ENCODE measurements at places on chromosomes 6 and 20. TPM values are rescaled to one million over a fixed set of nuclear protein-coding genes. Genes with fewer than 3 reads are reported as not detected.

SLC17A3 gene
- 0.27 TPM for total RNA-seq

DNA sequence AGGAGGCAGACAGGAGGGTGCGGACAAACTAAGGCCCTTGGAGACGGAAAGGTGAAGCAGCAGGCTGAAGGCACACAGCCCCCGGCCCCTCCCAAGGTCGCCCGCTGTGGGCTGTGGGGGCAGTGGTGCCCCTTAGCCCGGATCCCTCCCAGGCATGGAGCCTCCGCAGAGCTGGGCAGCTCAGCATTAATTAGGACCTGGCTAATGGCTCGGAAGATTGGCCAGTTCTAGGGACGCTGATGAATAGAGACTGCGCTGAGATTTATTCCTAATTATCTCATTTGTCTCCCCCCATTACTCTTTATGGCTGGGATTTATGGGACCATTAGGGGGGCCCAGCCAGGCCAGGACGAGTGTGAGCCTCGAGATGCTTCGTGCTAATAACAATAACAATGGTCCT is 20.4 kb downstream of the MDFI start:
- DNase-seq, result no peak

- no peak for DNase-seq
These were observed 191.1 kb downstream of the SAMD5 start for GRCh38 chr6:147699637-147700036.

DNA sequence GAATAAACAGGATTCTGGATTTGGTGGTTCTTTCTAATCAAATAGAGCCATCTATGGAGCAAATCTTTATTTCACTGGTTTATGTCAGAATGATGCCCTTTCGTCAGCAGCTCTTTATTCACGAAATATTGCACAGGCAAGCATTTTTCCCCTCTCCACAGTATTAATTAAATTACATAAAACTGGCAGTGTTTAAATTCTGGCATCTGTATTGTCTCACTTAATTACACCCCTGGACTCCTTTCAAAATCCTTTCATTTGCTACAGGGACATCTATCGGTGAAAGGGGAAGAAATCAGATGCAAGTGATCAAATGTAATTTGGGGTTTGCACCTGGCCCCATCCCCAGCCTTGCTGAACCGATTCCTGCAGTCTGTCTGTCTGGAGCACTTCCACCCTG is 801.9 kb downstream of the QKI start:
- no peak for DNase-seq

GRCh38 chr6:165109011-165109410 is 200.4 kb downstream of the C6orf118 start:
- no peak for DNase-seq

GRCh38 chr20:32231847-32232246 is 24.2 kb downstream of the POFUT1 start:
- no peak for DNase-seq

- DNase-seq, result no peak
These were observed 55.2 kb downstream of the TIAM2 start for GRCh38 chr6:155050311-155050710.

DNA sequence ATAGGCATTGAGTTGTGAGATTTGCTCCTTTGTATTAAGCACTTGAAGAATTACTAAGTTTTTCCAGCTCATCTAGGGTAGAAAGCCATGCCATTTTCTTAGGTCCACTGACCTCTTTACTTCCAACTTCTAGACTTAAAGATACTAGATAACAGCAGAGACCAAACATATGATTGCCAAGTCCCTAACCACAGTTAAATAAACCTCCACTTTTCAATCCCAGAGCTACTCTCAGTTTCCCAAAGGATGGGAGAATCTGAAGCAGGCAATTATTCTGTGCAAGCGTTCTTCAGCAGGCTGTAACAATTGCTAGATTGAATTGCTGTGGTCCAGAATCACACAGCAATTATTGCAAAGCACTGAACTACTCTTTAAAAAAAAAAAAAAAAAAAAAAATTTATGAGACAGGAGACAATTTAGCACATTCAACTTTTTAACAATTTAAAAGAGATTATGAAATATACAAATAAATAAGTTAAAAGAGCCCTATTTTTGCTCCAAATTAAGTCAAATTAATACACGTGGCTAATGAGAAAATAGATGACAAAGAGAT is 104.0 kb upstream of the PRSS16 start:
- DNase-seq, result no peak

- peak; percentile 71 for DNase-seq
These were observed at the start of gene HLA-DPA1 for GRCh38 chr6:33073431-33073871. TSS of gene HLA-DPA1 (minus strand) at chr6:33073649.

BPIFA2 gene
- not detected for total RNA-seq

WASF1 gene
- total RNA-seq, result 25.3 TPM

GRCh38 chr20:4956200-4956810 is 45.0 kb downstream of the SLC23A2 start:
- peak; percentile 81 for DNase-seq

GRCh38 chr6:158279615-158280014 is 32.6 kb upstream of the TULP4 start:
- no peak for DNase-seq
